ENCODE measurements at places on chromosomes 6 and 20.
A peak's percentile ranks its signal among the peaks of the same experiment; 100 is the strongest.

- no peaks in the 10 kb centered on the region for H3K36me3 ChIP-seq
- no peaks in the 10 kb centered on the region for H3K27me3 ChIP-seq
- no peaks in the 10 kb centered on the region for H3K4me1 ChIP-seq
Observed at GRCh38 chr20:43046966-43047365, 142.7 kb downstream of the PTPRT start.

DNA sequence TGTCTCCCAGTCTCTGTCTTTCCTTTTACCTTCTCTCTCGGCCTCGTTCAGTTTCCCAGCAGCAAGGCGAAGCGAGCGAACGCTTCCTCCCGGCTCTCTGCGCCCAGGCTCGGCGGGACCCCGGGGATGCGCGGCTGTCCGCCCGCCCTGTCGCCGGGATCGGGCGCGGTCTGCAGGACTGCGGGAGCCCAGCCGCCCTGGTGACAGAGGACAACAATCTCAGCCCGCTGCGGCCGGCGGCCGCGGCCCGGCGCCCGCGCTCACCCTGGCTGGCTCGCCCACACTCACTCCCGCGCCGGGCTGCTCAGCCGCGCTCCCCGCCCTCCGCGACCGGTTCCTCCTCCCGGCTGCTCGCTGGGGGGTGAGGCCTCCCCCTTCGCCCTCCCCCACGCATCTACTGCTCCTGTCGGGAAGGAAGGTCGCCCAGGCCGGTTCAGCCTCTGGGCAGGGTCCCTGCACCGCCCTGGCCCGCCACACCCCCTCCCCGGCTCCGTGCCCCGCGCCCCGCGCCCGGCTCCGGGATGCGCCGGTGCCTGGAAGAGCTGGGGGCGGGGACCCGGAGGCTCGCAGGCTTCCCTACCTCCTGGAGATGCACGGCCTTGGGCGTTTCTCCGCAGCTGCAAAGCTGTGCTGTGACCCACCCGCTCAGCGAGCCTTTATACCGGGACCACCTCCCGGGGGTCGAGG is 410 bp downstream of the SYNE1 start:
- H3K27me3 ChIP-seq = peaks cover 54% of the 10 kb centered on the region
- no peak overlapping the region for H3K27ac ChIP-seq
- peaks cover 6% of the 10 kb centered on the region for H3K36me3 ChIP-seq
- peak overlapping the region; percentile 57 for H3K4me3 ChIP-seq

DNA sequence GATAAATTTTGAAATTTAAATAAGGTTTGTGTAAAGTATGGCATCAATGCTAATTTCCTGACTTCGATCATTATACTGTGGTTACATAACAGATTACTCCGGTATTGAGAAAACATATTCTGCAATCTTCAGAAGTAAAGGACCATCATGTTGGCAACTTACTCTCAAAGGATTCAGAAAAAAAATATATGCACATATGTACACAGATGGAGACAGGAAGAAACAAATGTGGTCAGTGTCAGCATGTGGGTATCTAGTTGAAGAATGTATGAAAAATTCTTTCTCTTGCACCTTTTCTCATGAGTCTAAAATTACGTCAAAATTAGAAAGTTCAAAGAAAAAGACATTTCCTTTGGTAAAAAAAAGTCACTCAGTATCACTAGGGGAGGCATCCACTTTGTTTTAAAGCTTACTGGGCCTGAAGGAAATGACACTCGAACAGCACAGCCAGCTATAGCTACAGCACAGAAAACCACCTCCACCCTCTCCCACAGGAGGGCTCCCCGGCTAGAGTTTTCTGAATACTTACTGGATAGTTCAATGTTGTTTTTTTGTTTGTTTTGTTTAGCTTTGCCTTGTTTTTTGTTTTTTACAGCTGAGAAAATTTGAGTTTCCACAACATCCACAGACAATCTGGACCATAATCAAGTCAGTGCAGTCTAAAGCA is 317.2 kb upstream of the AGPAT4 start:
- H3K4me1 ChIP-seq = no peaks in the 10 kb centered on the region
- no peak overlapping the region for H3K27ac ChIP-seq
- DNase-seq = no peak
- no peak overlapping the region for H3K4me3 ChIP-seq
- no peaks in the 10 kb centered on the region for H3K27me3 ChIP-seq

DNA sequence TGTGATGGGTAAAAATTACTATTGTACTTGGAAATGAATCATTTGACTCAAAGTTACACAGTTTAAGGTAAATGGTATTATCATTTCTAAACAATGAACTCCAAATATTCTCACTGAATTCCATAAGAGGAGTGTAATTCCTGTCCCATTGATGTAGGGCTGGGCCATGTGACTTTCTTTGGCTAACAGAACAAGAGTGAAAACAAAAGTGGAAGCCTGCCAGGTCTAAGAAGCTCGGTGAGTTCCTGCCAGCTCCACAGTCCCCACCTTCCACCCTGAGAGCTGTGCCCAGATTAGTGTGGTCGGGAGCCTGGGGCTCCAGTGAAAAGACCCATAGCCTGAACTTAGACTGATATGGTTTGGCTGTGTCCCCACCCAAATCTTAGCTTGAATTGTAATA is 24.6 kb downstream of the TBXT start:
- no peaks in the 10 kb centered on the region for H3K4me1 ChIP-seq
- DNase-seq = no peak
- H3K27me3 ChIP-seq = peaks cover 20% of the 10 kb centered on the region
- H3K27ac ChIP-seq = no peak overlapping the region
- no peak overlapping the region for H3K4me3 ChIP-seq

DNA sequence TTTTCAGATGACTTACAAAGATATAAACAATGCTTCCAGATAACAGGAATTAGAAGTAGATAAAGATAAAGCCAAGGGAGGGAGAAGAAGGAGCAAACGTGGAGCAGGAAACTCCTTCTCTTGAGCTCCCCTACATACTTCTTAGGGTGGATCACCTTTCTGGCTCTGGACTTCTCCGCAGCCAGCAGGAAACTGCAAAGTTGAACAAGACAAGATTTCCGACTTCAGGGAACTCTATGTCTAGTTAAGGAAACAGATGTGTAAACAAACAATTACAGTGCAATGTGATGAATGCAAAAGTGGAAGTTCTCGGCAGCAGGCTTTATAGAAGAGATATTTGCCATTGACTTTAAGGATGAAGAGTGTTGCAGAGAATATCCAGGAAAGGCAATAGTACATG is 134.0 kb upstream of the MARCKS start:
- no peaks in the 10 kb centered on the region for H3K36me3 ChIP-seq
- H3K27ac ChIP-seq = no peak overlapping the region
- no peaks in the 10 kb centered on the region for H3K4me1 ChIP-seq
- no peak overlapping the region for H3K4me3 ChIP-seq
- DNase-seq = no peak

DNA sequence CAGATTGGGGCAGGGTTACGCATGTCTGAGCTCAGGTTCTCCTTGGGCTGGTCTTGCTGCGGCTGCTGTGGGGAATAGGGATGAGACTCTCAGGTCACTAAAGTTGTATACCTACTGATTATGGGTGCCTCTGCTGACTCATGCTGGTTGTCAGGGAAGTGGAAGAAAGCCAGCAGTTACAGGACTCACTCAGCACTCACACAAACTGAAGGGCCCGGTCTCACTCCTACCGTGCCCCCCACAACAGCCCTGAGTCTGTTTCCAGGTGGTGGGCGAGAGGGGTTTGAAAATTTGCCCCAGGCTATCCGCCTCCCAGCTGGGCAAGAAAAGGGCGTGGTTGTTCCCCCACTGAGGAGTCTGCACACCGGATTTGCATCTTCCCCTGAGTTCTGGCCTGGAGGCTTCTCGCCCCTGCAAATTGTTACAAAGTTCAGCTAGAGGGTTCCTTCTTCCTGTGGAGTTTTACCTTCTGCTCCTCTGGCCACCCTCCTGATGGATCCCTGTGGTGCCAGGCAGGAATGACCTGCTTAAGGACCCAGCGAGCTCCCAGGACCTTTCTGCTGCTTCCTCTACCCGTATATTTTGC is 659.2 kb downstream of the HDGFL1 start:
- H3K36me3 ChIP-seq = no peaks in the 10 kb centered on the region
- no peaks in the 10 kb centered on the region for H3K27me3 ChIP-seq
- no peak overlapping the region for H3K4me3 ChIP-seq
- DNase-seq = no peak
- no peak overlapping the region for H3K27ac ChIP-seq

GRCh38 chr6:20811109-20811761 is 277.0 kb downstream of the CDKAL1 start:
- no peak overlapping the region for H3K4me3 ChIP-seq
- DNase-seq = no peak
- peaks cover 5% of the 10 kb centered on the region for H3K36me3 ChIP-seq
- no peak overlapping the region for H3K27ac ChIP-seq

GRCh38 chr6:8387942-8388437 is 47.4 kb downstream of the SLC35B3 start:
- no peak overlapping the region for H3K27ac ChIP-seq
- no peak for DNase-seq
- H3K4me3 ChIP-seq = no peak overlapping the region
